ENCODE measurements at places on chromosomes 11 and 22.

GRCh38 chr11:105183987-105184386 is 44.4 kb upstream of the CARD18 start:
- DNase-seq = no peak

- no peak for DNase-seq
These were observed 98.2 kb downstream of the LDLRAD3 start for GRCh38 chr11:36041988-36042611.

- DNase-seq = no peak
These were observed 19.3 kb downstream of the KRTAP5-5 start for GRCh38 chr11:1648653-1649420.

DNA sequence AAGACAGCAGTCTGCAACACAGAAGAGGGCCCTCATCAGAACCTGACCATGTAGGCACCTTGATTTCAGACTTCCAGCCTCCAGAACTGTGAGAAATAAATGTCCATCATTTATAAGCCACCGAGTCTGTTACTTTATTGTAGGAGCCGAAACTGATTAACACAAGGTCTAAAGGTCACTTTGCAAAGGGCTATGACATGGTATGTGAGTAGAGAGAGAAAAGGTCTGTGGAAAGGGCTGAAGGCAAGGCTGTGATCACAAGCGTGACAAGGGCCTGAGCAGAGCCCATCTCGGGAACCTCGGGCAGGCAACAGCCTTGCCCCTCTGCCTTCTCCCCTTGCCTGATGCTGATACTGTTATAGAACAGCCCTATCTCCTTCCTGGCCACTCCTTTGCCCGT is 73.4 kb upstream of the TEAD1 start:
- no peak for DNase-seq

DNA sequence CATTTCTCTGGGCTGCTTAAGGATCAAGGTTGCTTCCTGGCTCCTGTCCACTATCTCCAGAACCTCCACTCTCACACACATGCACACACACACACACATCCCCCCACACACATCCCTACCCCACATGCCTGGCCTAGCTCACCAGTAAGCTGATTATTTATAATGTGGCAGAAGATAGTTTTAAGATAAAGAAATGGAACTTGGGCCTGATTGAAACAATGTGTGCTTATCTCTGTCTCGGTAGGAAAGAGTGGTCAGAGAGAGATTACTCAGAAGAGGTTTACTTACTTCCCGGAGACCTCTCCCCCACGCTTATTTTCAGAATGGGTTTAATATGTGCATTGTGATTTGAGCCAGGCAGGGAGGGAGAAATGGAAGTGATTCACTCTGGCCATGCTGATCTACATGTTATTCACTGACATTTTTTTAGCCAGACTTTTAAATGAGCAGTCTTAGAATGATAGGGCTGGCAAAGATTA is 422.4 kb downstream of the TENM4 start:
- no peak for DNase-seq

GRCh38 chr11:6856871-6857270 is 6.0 kb upstream of the OR10A2 start:
- no peak for DNase-seq

DNA sequence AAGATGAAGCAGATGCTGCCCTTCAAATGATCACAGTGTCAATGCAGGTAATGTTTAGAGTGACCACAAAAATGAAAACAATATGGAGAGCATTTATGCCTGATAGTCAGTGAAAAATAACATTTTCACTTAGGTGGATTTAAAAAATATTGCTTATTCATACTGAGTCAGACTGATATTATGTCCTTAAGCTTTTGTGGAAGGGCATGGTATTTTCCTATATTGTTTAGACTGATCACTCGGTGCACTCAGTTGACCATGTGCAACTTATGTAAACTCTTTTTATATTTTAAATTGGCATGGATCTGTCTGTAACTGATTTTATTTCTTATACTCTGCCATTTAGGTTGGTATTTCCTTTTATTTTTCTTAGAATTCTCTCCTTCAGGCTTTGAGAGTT is 106.6 kb downstream of the DYNC2H1 start:
- no peak for DNase-seq

DNA sequence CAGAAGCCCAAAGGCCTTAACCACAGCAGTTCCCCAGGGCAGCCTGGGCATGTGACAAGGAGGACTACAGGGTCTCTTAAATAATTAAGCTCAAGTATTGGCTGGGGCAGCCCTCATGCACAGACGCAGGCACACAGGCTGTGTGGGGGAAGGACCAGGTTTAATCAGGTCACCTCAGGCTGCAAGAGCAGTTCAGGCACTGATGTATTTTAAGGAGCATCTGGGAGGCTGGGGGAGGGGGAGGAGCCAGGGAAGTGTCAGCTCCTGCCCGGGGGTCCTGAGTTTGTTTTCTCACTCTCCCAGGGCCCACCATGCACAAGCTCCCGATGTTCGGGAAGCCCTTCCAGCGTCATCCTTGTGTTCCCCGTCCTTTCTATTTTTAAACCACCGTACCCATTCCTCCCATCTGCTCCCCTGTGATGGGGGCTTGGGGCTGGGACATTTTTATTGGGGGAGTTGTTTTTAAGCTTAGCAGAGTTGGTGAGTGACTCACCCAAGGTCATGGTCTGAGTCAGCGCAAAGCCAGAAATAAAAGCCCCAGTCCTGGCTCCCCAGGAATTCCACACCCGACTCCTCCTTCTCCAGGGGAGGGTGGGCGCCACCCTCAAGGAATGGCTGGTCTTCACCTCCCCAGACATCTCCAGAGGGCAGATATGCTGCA is 2.4 kb downstream of the CSDC2 start:
- DNase-seq = no peak

DNA sequence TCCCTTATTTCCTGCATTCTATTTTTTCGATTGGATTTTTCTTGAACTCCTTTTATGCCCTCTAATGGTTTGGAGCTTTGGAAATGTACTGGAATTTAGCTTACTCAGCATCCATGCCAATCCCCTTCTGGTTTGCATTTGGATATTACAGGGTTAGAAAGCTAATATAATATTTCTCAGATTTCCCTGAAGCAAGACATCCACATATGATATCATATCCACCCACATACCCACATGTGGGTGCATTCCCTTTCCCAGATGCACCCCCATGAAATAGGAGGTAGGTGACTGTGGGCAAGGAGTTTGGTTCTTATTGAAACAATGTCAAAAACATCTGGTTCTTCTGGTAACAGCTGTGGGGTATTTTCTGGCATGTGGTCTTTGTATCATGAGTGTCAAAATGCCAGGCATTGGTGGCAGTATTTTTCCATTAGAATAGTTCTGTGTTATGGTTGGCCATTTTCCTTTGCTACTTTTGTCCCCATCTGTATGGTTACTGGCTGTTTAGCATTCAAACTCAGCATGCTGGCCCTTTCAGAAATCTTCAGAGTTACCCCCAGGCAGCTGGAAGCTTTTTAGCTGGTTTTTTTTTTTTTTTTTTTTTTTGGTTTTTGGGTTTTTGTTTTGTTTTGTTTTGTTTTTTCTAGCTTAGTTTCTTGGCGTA is 32.7 kb upstream of the DDX10 start:
- DNase-seq = no peak

GRCh38 chr11:122304306-122304705 is 188.3 kb upstream of the BLID start:
- DNase-seq = no peak

DNA sequence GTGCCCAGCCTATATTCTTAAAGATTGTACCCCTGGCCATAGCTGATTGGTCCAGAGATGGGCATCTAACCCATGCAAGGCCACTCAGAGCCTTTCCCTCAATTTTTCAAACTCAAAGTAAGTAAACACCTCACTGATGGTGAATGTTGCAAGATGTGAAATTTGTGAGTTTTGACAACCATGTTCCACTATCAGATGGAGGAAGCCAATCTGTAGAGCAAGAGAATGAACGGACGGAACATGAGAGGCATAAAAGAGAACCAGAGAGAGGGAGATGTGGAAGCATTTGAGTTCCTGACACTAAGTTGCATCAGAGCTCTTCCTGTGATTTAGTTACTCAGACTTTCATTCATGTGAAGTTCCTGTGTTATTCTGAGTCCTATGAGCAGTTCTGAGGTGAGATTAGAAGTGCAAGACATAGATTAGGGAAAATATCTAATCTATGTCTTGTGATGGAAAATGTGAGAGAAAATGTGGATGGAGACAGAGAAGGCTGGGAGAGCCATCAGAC is 73.3 kb downstream of the PRSS23 start:
- DNase-seq = no peak

DNA sequence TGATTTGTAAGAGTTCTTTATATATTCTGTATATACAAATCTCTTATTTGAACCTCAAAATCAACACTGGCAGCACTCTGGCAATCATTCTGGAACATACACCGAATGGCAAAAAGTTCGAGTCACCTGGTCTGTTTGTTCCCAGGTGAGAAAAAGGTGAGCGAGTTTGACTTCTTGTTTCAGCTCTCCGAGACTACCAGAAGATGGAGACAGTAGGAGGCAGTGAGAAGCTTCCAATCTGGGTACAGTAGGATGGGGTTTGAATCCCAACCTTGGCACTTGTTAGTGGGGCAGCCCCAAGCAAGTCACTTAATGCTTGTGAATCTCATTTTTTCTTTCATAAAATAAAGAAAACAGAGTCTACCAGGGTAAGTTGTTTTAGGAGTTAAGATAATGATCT is 76.4 kb downstream of the C2CD3 start:
- DNase-seq = no peak

GRCh38 chr11:130979386-130979972 is 63.2 kb upstream of the SNX19 start:
- DNase-seq = no peak

- DNase-seq = no peak
These were observed 6.0 kb downstream of the MRPL40 start for GRCh38 chr22:19438298-19438697.

DNA sequence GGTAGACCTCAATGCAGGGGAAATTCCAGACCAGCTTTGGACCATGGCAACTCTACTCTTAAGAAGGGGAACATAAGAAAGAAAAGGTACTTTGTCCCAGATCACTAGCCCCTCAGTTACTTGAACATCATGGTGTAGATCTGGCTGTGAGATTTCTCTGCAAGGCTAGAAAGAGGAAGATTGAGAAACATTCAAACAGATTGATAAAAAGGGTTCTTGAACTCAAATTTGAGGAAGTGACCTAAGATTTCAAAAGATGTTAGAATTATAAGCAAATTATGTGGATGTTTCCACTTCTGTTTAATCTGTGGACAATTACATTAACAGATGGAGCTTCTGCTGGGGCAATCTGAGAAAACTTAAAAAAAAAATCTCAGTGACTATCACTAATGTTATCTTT is 21.8 kb upstream of the UPB1 start:
- no peak for DNase-seq

GRCh38 chr11:65446446-65447277 is 24.1 kb downstream of the NEAT1 start:
- peak; percentile 92 for DNase-seq

- DNase-seq = no peak
These were observed 5.1 kb downstream of the DKK3 start for GRCh38 chr11:12003336-12003735.

DNA sequence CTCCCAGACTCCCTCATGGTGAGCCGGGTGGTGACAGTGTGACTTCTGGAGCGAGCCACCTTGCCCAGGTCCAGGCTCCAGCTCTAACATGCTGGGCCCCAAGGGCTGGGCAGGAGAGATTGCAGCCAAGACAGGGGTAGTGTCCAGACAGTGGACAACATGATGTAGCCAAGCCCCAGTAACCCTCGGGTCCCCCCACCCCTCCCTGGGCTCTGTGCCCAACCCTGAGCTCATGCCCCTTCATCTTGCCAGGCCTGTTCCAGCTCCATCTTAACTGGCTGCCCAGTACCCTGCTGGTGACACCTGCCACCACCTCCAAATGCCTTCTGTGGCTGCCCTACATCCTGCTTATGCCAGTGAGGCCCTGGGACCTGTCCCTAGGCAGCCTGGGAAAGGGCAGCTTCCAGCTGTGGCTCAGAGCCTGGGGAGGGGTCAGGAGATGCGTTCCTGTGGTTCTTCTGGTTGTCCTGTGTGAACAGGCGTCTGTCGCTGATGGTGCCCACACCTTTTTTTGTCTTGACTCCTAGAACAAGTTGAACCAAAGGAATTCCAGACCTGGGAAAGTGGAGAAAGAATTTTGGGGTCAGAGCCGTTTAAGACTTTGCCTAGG is 12.5 kb upstream of the SYT12 start:
- DNase-seq = no peak

GRCh38 chr11:133399855-133400625 is 132.3 kb downstream of the OPCML start:
- no peak for DNase-seq

DNA sequence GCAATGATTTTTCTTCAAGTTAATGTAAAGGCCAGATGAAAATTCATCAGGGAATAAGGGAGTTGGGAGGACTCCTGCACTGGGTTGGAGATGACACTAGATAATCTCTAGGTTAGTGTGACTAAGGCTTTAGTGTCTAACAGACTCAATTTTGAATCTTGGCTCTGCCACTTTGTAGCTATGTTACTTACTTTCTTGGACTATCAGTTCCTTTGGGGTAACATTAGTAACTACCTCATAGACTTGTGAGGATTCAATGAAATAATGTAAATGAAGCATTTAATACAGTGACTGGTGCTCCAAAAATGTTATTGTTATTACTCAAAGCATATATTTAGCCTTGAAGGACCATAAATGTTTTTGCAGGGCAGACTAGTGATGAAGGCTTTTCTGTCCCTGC is 9.6 kb upstream of the CCDC89 start:
- DNase-seq = no peak

GRCh38 chr11:44361813-44362212 is 51.9 kb upstream of the ALX4 start:
- DNase-seq = peak; percentile 87

GRCh38 chr11:100791860-100792259 is 104.8 kb downstream of the ARHGAP42 start:
- DNase-seq = no peak

DNA sequence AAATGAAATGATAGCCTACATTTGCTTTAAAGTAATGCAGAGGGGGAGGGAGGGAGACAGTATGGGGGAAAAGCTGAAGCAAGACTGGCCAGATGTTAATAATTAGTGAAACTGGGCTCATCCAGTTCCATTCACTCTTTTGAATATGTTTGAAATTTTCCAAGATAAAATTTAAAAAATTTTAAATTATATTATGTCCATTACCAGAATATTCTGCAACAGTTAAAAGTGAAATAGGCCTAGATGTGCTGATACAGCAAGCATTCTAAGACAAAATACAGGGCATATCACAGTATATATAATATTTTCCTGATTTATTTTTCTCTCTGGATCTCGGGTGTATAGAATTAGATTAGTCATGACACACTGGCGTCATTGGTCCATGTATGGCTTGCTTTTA is 13.6 kb upstream of the ZNRF3 start:
- DNase-seq = no peak

GRCh38 chr11:788953-789940 is 643 bp downstream of the CEND1 start:
- DNase-seq = no peak
